ENCODE measurements at places on chromosomes 5 and 9. TPM values are rescaled to one million over a fixed set of nuclear protein-coding genes. Genes with fewer than 3 reads are reported as not detected.

DNA sequence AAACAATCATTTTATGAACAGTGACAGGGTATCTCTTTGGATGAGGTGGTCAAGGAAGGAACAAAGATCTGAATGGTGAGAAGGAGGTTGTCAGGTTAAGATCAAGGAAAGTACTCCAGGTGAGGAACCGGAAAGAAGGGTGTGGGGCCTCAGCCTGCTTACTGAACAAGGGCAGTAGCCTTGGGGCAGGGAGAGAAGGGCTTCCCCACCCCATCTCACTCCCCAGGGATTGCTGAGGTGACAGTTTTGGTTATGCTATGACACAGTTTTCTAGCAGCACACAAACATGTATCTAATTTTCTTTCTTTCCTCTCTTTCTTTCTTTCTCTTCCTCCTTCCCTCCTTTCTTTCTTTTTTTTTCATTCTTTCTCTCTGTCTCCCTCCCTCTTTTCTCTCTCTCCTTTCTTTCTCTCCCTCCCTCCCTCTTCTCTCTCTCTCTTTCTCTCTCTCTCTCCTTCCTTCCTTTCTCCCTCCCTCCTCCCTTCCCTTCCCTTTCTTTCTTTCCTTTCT lies 4.1 kb upstream of the HDHD3 start:
- peak; percentile 77 for DNase-seq

GRCh38 chr5:93580063-93580926 lies 724 bp downstream of the NR2F1-AS1 start:
- no peak for DNase-seq

- no peak for DNase-seq
These were observed 5.0 kb downstream of the TNIP1 start for GRCh38 chr5:151075698-151076331.

DNA sequence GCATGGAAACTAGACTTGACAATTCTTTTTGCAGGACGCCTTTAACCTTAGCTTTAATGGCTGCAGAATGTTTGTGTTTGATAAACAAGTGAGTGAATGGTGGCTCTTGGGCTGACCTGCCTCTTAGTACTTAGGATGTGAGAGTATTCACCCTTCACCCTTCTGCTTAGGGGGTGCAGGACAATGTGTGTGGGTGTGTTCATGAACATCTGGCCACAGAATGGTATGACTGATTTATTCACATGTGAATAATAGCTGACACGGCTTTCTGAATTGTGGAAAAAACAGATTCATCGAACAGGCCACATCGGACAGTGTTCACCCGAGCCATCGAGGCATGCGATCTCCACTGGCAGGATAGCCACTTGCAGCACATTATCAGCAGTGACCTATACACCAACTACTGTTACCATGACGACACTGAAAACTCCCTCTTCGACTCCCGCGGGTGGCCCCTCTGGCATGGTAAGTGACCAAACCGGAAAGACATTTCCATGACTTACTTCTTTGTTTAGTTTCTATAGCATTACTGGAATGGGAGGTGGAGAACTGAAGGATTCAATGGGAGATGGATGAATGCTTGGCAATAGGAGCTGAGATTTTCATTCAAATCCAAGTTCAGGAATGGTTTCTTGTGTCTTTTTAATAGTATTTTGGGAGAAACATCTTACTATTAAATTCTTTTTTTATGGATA lies 193.6 kb downstream of the ZSWIM6 start:
- no peak for DNase-seq

Gene IL4
- total RNA-seq = not detected

Gene IFNA2
- total RNA-seq = not detected

GRCh38 chr9:108081112-108081511 lies 591.5 kb upstream of the KLF4 start:
- no peak for DNase-seq

GRCh38 chr5:155898284-155898683 lies 428.7 kb upstream of the SGCD start:
- no peak for DNase-seq

Gene RXRA
- 32.1 TPM for total RNA-seq

Measured in GM12878 (cell line).